AG08396 (cell line): ENCODE measurements at places on chromosomes 12 and 14.

DNA sequence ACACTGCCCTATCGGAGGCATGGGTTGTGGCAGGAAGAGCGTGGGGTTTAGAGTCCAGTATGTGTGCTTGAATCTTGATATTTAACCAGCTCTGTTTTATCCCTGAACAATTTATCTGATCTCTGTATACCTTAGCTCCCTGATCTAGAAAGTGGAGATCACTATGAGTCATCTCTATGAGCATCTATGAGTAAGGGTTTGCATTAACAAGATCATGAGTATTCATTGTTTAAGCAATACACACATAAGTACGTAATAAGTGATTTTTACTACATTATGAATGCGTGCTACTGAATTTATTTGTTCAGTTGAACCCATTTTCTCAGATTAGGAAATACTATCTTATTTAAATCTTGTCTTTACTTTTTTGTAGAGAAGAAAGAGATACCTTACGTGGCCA, 49.4 kb downstream of the GPATCH2L start:
- peak; percentile 33 for DNase-seq

GRCh38 chr14:75197338-75197737, 20.9 kb upstream of the TMED10 start:
- DNase-seq = no peak

DNA sequence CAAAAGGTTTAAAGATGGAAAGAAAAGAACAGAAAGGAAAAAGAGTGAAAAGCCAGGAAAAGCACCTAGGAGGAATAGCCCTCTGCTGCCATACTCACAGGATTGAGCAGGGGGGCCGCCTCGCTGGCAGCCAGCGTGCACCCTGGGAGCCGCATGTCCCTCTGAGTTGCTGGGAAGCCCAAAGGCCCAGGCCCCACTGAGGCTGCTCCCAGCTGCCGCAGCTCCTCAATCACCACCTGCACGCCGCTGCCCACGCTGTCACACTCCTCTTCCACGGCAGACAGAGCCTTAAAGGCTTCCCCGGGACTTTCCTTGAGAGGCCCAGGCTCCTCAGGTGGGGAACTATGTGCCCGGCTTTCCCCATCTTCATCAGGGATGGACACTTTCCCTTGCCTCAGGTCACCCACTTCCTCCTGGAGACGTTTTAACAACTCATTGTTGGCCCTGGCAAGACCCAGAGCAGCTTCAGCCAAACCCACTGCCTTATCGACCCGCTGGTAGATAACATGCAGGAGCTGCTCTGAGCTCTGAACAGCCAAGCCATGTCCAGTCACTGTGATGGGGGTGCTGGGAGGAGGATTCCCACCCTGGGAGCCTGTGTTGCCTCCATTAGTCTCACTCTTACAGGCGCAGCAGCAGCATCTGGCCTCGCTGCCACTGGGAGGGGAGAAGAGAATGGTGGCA, 11.5 kb downstream of the C14orf93 start:
- DNase-seq = no peak

GRCh38 chr14:91339671-91340369, 77.8 kb downstream of the CCDC88C start:
- no peak for DNase-seq

DNA sequence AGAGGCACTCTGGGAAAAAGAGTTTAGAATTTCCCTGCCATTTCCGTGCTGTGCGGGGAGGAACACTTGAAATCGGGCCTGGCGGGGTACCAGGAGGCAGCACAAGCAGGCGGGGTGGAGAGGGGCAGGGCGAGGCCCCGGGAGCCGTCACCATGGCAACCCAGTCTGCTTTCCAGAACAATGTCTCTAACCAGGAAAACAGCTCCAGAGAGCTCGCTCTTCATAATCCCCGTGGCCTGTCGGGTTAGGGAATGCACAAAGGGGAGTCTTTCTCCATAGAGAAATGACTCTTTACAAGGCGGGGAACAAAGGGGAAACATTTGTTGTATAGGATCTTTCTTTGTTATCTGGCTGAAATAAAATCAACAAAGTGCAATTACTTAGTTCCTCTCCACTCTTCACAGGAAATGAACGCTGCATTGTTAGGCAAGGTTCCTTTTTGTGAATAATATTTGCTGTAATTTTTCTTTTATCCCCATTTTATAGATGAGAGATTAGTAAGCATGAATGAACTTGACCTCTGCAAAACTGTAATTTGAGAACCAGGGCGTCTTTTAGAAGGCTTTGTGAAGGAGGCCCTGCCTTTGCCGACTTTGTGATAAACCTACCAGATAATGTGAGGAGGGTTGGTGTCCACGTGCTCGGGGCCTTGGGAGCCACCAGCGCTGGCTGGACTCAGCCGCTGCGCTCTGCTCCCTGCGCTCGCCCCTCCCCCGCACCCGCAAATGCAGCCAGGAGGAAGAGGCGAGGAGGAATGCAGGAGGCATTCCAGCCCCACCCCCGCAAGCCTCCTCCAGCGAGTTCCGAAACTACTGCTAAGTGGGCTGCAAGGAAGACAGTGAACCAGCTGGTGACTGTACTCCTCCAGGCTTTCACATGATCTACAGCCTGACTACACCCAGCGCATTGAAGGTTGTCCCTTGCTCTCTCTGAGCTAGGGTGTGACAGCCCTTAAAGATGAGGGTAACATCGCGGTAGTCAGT, 105.2 kb upstream of the ATF7IP start:
- DNase-seq = peak; percentile 84

DNA sequence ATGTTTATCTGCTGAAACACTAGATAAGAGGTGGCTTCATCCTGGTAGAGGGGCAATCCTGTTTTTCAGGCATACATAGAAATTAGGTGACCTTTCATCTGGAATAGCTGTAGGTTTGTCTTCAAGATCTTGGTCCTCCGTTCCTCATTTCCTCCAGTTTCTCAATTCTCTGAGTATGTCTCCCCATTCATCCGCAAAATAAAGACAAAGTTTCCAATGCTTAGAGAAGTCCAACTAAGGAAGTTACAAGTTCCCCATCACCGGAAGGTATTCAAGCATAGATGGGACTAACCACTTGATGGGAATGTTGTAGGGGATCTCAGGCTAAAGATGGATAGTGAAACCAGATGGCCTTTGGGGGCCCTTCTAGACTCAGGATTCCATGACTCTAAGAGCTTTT, 34.3 kb downstream of the ERG28 start:
- no peak for DNase-seq

DNA sequence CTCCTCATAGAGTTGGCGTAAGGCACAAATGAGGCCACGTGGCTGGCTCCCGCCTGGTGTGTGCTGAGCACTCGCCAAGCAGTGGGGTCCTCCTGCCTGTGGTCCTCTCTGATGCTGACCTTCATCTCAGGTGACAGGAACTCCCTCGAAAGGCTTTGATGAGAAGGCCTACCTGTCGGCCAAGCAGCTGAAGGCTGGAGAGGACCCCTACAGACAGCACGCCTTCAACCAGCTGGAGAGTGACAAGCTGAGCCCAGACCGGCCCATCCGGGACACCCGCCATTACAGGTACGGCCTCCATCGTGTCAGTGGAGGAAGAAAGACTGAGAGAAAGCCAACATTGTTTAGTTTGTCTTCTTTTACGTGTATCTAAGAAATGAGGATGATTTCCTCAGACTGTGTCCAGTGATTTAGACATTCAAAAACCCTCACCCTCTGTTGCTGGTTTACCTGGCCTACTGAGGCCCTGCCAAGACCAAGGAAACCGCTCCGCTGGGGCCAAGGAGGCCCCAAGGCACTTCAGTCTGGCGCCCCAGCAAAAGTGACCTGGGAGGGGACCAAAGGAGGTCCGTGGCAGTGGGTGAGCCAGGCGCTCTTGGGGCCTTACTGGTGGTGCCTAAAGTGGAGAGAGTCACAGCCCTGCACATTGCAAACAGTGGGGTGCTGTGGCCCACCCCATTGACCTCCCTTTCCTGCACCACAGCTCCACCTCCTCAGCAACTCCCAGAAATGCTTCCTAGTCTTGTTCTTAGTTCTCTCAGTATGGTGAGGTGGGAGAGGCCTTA, 60.8 kb downstream of the GALNT16 start:
- no peak for DNase-seq

DNA sequence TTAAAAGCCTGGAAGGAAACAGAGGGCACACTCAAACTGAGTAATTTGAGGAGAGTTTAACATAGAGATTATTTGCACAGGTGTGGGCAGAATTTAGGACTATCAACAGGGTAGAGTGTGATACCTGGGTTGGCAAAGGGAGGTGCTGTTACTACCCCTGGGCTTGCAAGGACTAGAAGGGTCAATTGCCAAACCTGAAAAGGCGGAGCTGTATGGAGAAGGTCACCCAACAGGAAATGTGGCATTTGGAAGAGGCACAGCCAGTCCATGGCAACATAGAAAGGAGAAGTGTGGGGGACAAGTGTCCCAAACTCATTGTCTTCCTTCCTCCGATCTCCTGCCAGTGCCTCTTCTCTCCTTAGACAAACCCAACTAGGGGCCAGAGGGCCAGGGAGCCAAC, 21.6 kb upstream of the MED13L start:
- DNase-seq = no peak

DNA sequence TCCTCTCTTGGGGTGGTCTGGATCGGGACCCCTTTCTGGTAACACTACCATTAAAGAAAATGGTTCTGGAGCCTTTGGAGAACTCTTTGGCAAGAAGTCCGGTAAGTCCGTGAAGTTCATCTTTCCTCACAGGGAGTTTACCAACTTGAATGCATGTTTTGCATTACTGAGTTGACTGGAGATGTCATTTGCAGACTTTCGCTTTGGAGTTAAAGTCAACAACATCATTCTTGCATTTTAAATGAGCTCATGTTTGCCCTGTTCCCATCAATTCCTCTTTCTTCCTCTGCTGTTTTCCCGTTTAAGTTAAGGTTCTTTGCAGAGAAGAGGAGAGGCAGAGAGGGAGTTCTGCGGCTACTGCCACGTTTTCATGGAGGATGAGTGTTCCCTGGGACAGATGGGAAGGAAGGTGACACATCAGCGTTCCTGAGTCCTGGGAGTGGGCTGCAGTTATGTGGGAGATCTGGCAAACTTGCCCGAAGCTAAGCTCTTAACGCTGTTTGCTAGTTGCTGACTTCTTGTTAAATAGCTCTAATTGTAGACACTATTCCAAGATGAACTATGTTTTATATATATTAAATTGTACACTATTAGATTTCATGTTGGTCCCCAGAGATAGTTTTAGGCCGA, 18.8 kb upstream of the PRICKLE1 start:
- no peak for DNase-seq

DNA sequence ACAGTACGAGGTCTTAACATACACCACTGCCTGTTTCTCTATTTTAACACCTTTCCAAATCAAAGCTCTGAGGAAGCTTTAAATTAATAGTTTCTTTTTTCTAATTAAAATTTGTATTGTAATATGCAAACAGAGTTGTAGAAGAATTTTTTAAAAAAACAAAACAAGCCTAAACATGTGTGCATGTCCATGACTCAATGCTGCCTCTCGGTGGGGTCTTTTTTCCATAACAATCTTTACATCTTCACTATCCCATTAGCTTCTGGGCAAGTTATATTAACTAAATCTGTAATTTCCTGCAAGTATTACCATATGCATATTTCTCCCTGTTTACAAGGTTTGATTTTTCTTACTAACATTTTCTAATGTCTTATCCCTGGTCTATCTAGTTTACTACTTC, 143.9 kb upstream of the NAV3 start:
- no peak for DNase-seq
